ENCODE measurements at places on chromosomes 5 and 9.
A peak's percentile ranks its signal among the peaks of the same experiment; 100 is the strongest.

DNA sequence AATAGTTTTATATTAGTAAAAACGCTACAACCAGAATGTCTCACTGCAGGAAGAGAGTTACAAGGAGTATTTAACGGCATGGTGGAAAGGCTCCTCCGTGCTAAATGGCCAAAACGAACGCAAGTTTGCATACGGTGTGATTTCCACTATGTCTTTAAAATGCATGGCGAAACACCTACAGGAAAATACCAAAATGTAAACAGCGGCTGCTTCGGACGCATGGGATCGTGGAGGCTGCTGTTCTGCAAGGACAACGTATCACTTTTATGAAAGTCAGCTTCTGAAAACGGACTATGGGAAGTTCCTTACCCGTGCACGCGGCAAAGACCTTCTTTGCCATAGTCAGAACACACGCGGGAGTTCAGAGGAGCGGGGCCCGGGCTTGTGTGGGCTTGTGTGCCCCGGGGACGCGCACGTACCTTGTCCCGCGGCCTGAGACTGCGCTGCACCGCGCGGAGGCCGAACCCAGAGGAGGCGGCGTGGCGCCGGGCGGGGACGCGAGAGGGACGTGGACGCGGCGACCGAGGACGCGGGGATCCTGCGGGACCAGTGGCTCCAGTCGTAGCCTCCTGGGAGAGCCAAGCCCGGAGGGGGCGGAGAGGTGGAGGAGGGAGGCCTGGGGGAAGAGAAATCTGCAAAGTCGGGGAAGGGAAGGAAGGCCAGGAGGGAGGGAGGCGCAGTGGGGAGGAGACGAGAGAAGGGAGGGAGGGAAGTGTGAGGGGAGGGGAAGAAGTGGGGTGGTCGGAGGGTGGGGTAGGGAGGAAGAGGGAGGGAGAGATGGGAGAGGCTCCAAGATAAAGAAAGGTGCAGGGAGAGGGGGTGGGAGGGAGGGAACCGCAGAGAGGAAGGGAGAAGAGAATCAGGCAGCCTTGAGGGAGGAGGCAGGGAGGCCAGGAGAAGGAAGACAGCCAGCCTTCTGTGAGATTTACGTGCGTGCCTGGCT lies at the start of gene CMBL:
Gene CMBL, minus strand, starts transcription at position 697 of the 943 bp plus-strand sequence. CDS start 17,140 bp downstream, outside the sequence.
- DNase-seq, result peak; percentile 82

- no peak for DNase-seq
These were observed 1024.6 kb downstream of the EFNA5 start for GRCh38 chr5:106646106-106646505.

DNA sequence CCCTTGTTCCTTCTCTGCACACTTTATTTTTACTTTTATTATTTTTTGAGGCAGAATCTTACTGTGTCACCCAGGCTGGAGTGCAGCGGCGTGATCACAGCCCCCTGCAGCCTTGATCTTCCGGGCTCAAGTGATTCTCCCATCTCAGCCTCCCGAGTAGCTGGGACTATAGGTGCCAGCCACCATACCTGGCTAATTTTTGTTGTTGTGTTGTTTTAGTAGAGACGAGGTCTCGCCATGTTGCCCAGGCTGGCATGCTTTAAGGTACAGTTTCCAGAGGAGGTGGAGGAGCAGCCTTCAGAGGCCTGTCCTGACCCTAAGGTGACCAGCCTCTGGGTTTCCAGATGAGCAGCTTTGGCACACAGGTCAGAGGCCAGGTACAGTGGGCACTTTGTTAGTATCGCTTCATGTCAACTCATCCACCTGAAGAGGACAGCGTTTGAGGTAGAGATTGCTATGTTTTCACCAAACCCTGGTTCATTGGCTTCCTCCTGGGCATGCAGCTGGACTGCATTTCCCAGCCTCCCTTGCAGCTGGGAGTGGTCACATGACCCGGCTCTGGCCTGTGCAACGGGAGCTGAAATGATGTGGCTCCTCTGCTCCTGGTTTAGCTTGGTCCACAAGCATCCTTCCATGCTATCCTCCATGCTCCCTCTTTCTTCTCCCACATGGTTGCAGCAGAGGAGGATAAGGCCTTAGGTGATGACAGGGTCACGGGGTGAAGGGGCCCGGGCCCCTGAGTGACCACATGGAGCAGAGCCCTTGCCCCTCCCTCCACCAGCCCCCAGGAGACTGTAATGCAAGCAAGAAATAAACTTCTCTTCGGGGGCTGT lies 139.3 kb upstream of the IER5L start:
- peak; percentile 59 for DNase-seq

GRCh38 chr5:72439192-72439591 lies 68.0 kb downstream of the ZNF366 start:
- no peak for DNase-seq

DNA sequence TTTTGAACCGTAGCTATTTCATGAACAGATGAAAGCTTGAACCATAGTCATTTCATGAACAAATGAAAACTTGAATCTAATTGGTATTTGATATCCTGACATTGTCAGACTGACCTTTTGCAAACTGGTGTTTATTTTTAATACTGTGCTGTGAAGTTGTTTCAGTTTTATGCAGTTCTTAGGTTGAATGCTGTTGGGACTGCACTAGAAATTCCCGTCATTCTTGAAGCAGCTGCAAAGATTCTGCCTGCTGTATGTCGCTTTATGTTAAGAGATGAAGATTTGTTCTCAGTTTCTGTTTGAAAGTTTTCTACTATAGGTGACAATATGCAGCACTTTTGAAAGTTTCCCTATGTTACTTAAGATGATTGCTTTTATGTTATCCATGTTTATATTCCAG lies 22.5 kb upstream of the FAM120AOS start:
- no peak for DNase-seq

DNA sequence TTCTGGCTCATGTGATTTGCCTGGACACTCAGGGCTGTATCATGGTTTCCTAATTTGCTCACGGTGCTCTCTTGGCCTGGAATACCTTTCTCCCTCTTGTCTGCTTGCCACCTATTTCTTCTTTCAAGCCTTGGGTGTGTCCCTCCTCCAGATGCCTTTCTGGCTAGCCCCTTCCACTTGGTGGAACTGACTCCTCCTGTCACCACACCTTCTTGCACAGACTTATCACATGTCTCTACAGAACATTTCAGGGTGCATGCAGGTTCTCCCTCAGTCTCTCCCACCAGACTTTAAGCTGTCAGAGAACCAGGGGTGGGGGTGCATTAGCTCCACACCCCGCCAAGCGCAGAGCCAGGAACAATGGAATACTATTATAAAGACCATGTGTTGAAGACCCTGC lies 1.9 kb downstream of the TBC1D2 start:
- DNase-seq, result peak; percentile 37

GRCh38 chr5:133425222-133425621 lies 187.1 kb downstream of the FSTL4 start:
- no peak for DNase-seq

DNA sequence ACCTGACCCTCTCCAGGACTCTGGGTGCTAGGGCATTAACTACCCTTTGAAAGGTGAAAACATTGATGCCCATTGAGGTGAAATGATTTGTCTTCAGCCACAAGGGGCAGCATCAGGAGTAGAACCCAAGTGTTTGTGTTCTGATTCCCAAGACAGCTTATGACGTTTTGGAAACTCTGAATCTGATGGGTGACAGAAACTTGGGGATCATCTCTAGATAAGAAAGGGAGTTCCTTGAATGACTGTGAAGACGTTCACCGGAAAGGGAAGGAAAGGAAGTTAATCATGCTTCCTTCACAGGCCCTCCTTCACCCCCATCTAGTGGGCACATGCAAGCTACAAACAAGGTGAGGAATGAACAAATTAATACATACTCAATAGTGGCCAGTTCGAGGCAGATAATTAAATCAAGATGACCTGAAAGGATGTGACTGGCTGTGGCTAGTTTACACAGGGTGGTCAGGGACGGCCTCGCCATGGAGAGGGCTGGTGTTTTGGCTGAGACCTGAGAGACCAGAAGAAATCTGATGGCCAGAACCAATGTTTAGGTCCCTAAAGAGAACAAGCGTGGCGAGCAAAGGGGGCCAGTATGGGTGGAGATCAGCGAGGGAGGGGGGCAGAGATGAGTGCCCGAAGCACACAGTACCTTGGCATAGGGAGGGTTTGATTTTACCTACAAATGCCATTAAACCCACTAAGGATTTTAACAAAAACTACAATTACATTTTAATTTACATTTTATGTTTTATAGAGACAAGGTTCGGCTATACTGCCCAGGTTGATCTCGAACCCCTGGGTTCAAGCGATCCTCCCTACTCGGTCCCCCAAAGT lies 937 bp upstream of the SLC26A2 start:
- DNase-seq, result peak; percentile 73

All from epithelial cell of esophagus (primary cell).